NCI-H510A (cell line): ENCODE measurements at places on chromosomes 7 and 10.
A peak's percentile ranks its signal among the peaks of the same experiment; 100 is the strongest.

GRCh38 chr7:46948716-46949115 lies 633.2 kb downstream of the TNS3 start:
- DNase-seq = no peak

DNA sequence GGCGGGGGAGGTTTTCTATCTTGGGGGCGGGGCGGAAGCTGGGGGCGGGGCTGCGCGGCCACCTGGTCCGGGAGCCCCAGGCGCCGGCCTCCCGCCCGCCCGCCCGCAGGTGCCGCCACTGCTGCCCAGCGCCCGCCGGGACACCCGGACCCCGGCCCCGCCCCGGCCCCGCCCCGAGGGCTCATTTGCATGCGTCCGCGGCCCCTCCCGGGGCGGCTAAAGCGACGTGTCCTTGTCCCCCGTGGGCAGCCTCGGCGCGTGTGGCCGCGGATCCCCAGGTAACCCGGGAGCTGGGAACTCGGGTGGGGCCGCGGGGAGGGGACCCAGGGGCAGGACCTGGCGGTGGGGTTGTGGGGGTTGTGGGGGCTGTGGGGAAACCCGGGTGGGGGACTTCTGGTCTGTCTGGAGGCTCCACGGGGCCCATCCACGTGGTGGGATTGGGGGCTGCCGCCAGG lies at the start of gene BHLHA15:
BHLHA15 (plus strand) TSS at position 219 of the 455 bp plus-strand sequence. CDS start 871 bp downstream, outside the sequence.
- peak; percentile 45 for DNase-seq

GRCh38 chr7:130301501-130302020 lies 8.6 kb downstream of the CPA4 start:
- DNase-seq = no peak

- no peak for DNase-seq
Measured at GRCh38 chr10:97546456-97547270, 25.9 kb upstream of the ANKRD2 start.

DNA sequence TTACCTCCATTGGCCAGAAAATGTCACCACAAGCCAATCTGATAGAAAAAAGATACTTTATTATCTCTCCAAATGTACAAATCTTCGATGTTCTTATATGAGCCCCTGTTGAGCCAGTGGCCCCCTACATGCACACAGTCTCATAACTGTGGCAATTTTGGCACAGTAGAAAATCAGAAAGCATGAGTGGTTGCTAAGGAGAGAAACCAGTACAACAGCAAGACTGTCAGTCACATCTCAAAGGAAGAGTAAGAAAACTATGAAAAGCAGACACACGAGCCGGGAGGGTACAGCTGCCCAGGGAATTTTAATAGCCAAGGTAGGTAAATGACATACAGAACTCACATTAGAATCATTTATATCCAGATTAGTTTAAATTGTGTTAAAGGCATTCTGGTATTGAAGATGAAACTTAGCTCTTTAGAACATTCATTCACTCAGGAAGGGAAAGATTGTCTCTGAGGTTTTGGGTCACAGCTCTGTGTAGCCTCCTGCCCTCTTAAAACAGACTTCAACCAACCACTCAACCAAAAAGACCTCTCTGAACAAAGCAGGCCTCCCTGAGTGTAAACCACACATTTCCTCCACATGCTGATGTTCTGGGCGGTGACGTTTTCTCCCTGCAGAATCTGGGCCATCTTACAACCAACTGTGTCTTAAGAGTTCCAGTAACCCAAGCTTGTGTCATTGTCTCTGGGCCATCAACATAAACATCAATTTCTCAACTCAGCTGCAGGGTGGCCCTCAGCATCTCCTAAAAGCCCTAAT lies 80.8 kb upstream of the ADAM12 start:
- no peak for DNase-seq

GRCh38 chr7:5457245-5457735 lies 33.7 kb upstream of the TNRC18 start:
- no peak for DNase-seq

DNA sequence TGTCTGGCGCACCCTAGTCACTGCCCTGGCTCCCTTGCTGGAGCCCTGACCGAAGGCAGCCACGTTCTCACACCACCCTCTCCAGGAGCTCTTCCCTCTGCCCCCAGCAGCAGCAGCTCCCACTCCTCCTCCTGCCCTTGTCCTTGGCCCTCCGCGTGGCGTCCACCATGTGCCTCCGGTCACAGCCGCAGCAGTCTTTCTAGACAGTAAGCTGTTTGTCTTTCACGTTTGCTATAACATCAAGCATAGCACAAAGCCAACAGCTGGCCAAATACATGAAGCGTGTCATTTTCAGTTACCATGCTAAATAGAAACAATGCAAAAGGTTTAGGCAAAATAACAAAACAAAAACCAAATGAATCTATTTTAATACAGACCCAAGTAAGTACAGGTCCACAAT lies 3.3 kb downstream of the PITRM1 start:
- DNase-seq = no peak

DNA sequence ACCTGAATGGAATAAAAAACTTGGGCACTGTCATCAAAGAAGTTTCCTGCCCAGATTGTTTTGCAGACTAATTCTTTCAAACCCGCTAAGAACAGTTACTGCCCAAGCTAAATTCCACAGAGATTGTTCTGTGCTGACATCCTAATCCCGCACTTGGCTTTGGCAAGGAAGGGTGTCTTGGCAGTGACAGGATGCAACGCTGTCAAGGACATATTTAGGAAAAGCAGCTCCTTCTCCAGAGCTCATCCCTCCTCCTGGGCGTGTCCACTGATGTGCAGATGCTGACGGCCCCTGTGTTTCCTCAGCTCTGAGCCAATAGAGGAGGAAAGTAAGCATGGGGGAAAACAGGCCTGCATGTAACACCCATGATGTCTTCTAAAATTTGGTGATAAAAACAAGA lies 74.2 kb downstream of the EEPD1 start:
- DNase-seq = no peak
